ENCODE measurements at places on chromosomes 12 and 14. TPM values are rescaled to one million over a fixed set of nuclear protein-coding genes. Genes with fewer than 3 reads are reported as not detected.

CD27 gene
- not detected for total RNA-seq

MANSC4 gene
- total RNA-seq, result not detected

SLC38A4 gene
- not detected for total RNA-seq

FOXA1 gene
- total RNA-seq, result 42.6 TPM

HEATR5A gene
- total RNA-seq, result 25.7 TPM

OR4E2 gene
- total RNA-seq, result not detected

SYCP3 gene
- not detected for total RNA-seq

GNG2 gene
- total RNA-seq, result 0.33 TPM

PCK2 gene
- total RNA-seq, result 77.4 TPM

SIRT4 gene
- total RNA-seq, result 3.2 TPM

OTOGL gene
- not detected for total RNA-seq

CCDC175 gene
- total RNA-seq, result not detected

MPHOSPH9 gene
- total RNA-seq, result 58.5 TPM

CEBPE gene
- total RNA-seq, result not detected

PTPRO gene
- total RNA-seq, result not detected

KRT72 gene
- not detected for total RNA-seq

NOXRED1 gene
- 2.1 TPM for total RNA-seq

PPP1CC gene
- total RNA-seq, result 170 TPM

IL26 gene
- total RNA-seq, result not detected

GPR33 gene
- not detected for total RNA-seq

All from PC-9 (cell line).